ENCODE measurements at places on chromosomes 1 and 21.

- ATAC-seq: peak; percentile 18
These were observed 198.5 kb upstream of the FMN2 start for GRCh38 chr1:239893127-239893731.

DNA sequence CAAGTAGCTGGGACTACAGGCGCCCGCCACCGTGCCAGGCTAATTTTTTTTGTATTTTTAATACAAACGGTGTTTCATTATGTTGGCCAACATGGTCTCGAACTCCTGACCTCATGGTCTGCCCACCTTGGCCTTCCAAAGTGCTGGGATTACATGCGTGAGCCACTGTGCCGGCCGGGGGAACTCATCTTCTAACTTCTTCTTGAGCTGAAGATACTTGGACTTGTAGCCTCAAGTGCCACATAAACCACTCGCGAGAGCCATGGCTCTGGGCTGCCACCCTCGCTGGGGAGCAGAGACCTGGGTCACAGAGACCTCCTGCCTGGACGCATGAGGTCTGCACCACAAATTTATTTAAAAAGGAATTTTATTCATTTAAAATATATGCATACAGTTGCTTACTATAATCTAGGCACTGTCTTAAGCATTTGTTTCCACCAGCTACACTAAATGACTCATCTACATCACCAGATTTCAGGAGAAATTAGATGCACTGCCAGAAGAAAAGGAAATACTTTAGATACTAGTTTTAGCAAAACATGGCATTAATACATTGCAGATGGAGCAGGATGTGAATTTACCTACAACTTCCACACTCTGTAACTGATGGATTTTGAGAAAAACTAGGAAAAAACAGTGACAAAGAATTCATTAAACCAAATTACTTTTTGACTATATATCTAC, 29.9 kb upstream of the PUM1 start:
- ATAC-seq: no peak

DNA sequence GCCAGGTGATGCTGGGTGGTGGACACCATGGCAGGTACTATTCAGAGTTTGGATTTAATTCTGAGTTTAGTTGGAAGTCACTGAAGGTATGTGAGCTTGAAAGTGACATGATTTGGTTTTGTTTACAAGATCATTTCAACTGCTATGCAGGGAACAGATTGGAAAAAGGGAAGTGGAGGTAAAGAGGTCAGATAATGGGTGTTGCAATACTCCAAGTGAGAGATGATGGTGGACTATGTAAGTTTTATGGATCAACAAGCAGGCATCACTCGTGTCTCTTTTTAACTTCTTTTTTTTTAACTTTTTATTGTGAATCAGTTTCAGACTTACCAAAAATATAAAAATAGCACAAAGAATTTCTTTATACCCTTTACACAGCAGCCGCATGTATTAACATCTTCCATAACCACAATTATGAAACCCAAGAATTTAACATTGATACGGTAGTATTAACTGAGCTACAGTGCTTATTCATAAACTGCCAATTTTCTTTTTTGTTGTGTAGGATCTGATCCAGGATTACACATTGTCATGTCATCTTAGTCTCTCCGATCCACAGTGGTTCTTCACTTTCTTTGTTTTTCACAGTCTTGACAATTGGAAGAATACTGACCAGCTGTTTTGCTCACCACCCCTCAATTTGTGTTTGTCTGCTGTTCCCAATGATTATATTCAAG, 24.9 kb upstream of the NHLH2 start:
- no peak for ATAC-seq

DNA sequence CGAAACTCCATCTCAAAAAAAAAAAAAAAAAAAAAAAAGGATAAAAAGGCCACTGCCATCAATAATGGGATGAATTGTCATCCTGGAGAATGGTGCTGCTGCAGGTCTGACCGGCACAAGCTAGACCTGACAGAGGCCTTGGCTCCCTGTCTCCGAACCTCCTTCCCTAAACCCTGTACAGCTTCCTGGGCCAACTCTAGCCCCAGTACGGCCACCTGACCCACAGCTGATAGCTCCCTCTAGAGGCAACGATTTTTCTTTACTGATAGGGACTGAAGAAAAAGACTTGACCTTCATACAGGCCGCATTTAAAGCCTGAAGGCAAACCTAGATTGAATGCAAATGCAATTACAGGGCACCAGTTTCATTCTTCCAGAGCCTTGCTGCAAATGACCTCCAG, 30.7 kb downstream of the NOL9 start:
- no peak for ATAC-seq

DNA sequence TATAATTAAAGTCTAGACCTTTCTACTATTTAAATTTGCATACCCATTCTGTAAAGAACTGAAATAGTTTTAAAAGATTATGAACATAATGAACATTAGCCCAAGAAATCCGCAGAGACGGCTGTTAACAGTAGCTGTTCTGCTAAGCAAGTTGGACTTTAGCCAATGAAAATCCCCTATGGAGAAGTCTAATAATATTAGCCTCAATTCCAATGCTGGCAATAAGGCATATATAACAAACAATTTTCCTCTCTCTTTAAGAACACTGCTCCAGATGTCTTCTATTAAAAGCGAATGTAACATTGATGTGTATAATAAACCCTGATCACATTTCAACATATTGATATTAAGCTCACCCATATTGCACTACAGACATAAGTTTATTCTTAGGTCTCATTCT, 221.3 kb upstream of the KCTD3 start:
- no peak for ATAC-seq

GRCh38 chr1:101465941-101466340, 229.1 kb downstream of the S1PR1 start:
- ATAC-seq: no peak

- peak; percentile 89 for ATAC-seq
These were observed 51.9 kb downstream of the DIPK1A start for GRCh38 chr1:92909321-92909720.

DNA sequence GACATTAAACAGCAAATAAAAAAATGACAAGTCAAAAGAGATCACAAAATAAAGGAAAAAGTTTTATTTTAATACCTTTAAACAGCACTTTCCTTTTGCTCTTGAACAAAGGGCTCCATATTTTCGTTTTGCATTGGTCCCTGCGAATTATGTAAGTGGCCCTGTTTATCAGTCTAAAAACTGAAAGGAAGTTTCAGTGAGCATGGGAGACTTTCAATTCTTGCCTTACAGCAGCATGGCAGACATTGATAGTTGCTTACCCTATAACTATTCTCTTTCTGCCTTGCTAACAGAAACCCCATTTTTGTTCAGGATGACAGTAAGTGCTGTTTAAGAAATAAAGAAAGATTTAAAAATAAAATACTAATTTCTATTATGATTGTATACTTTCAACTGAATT, 5.2 kb upstream of the SH3GLB1 start:
- no peak for ATAC-seq

GRCh38 chr1:236429715-236430274, 35.7 kb downstream of the EDARADD start:
- ATAC-seq: no peak

- ATAC-seq: no peak
These were observed 10.9 kb upstream of the EDN2 start for GRCh38 chr1:41495210-41495948.

- ATAC-seq: no peak
These were observed 17.3 kb downstream of the SAMSN1 start for GRCh38 chr21:14528815-14529214.

DNA sequence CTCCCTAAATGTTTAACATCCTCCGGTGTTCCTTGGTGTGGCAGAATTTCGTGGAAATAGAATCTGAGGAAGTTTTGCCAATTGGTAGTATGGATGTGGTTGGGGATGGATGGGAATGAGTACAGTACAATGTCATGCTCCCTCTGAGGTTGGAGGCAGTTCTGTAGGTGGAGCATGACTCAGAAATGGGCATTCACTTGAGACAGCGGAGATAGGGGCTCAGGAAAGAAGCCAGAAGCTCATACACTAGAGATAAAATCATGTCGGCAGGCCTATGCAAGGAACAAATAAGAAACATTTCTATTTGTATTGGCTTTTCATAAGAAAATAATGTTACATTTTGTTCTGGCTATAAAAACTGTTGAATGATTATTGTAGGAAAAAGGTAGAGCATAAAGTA, 196.0 kb downstream of the URB2 start:
- ATAC-seq: no peak

- ATAC-seq: no peak
These were observed 30.0 kb downstream of the C2CD2 start for GRCh38 chr21:41923631-41924367.

DNA sequence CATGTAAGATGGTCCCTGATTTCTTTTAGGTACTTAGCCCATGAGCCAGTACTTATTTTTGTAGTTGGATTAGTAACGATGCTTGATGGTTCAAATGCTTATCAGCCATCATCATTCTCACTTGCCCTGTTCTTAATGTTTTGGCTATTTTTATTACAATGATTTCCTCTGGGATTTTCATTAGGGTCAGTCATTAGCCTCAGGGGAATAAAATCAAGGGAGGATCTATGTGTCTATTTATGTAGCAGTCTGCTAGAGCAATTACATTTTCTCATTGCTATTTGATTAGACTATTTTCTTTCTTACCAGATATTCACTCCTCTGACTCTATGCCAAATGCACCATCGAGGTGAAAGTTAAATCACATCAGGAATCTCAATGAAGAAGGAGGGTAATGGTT, 10.9 kb upstream of the CCT8 start:
- ATAC-seq: no peak

DNA sequence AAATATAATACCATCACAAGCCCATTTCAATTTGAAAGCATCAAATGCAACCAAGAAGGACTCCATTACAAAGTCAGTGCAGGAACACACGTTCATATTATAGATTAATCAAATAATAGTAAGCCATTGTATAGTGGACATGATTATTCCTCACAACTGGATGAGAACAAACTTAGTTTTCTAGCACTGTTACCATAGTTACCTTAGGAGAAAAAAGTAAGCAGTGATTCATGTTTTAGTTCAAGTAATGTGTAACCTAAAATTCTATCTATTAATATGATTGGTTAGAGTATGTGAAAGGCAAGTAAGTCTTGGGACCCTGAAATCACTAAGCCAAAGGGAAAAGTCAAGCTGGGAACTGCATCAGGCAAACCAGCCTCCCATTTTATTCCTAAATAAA, 15.2 kb downstream of the SSX2IP start:
- no peak for ATAC-seq

GRCh38 chr1:160491017-160491416, 32.0 kb downstream of the SLAMF6 start:
- no peak for ATAC-seq

DNA sequence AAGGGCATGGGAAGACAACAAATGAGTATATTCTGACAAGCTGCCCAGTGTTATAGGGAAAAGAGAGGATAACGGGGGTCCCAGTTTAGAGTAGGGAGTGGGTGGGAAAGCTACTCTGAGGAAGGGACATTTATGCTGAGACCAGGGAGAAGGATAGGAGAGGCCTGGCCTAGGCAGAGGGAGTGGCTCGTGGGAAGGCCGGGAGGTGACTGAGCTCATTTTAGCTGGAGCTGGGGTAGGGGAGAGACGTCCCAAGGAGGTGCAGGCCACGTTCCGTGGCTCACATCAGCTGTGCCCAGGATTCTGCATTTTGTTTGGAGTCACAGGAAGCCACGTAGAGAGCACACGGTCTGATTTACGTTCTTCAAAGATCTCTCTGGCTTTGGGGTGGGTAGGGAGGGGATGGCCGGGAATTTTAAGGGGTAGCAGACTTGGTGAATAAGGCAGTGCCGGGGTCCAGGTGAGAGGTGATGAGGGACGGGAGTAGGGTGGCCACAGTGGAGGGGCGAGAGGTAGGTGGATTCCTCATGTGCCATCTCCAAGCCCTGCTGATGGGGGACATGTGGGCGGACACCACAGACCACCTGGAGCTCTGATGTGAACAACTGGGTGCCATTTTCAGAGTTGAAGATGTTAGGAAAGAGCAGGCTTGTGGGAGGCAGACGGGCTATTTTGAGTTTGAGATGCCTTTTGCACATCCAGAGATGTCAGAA, 4.7 kb downstream of the TINAGL1 start:
- no peak for ATAC-seq

DNA sequence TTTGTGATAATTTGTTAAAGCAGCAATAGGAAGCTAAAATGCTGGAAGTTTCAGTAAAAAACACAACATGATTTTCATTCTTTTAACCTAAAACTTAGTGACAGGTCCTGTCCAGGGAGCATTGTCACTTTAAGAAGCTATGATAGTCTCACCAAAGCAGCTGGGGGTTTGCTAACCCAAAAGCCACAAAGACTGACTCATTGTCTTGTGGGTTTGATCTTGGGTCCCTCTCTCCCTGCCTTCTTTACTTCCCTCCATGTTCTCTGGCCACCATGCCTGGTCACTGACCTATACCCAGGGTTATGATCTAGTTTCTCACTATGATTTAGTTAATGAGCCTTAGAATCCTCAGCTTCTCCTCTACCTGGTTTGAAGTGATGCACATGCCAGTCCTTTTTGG, 213.5 kb upstream of the PTGFR start:
- no peak for ATAC-seq

GRCh38 chr1:102550729-102551384, 554.1 kb upstream of the OLFM3 start:
- ATAC-seq: no peak

- ATAC-seq: no peak
These were observed 119.6 kb downstream of the ADGRL2 start for GRCh38 chr1:81920245-81920740.

DNA sequence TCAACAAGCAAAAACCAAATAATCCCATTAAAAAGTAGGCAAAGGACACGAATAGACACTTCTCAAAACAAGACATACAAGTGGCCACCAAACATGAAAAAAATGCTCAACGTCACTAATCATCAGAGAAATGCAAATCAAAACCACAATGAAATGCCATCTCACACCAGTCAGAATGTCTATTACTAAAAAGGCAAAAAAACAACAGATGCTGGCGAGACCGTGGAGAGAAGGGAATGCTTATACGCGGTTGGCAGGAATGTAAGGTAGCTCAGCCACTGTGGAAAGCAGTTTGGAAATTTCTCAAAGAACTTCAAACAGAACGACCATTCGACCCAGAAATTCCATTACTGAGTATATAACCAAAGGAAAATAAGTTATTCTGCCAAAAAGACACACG, 145.1 kb upstream of the EDN2 start:
- ATAC-seq: no peak

GRCh38 chr1:247146671-247147070, 25.1 kb downstream of the ZNF124 start:
- no peak for ATAC-seq

- peak; percentile 54 for ATAC-seq
These were observed 85.6 kb downstream of the EPS15 start for GRCh38 chr1:51433269-51433971.

DNA sequence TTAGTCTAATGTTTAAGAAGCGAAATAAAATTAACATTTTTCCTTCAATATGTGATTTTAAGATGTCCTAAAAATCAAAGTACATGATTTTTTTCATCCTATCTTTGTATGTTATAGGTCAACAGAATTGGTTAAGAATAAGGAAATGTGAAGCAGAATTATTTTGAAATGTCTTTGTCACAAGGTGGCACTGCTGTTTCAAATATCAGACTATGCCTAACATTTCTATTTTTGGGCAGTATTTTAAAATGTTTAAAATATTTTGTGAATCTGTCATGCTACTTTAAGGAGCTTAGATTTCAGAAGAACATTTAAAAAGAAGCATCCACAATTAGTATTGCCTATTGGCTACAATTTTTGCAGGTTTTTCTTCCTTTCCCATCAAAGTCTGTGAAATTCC, 38.7 kb downstream of the AMY1C start:
- no peak for ATAC-seq

- no peak for ATAC-seq
These were observed 60.7 kb downstream of the ADARB1 start for GRCh38 chr21:45135122-45135521.

All from esophagus mucosa (tissue), 1 donor.